ENCODE measurements at places on chromosomes 11 and 22.

DNA sequence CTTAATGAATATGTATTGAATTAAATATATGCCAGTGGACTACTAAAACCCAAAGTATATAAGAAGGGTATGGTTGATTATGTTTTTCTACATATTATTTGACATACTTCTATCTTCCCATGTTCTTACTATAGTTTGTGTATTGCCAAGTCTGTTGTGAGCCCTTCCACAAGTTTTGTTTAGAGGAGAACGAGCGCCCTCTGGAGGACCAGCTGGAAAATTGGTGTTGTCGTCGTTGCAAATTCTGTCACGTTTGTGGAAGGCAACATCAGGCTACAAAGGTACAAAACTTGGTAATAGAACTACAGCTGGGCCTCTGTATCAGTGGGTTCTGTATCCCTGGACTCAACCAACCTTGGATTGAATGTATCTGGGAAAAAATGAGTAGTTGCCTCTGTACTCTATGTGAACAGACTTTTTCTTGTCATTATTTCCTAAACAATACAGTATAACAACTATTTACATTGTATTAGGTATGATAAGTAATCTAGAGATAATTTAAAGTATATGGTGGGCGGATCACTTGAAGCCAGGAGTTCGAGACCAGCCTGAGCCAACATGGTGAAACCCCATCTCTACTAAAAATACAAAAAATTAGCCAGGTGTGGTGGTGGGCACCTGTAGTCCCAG, 38.7 kb upstream of the TTC36 start:
- no peak overlapping the region for H3K4me3 ChIP-seq
- peaks cover 66% of the 10 kb centered on the region for H3K36me3 ChIP-seq
- DNase-seq, result peak; percentile 84
- H3K27me3 ChIP-seq, result no peaks in the 10 kb centered on the region
- H3K27ac ChIP-seq, result no peak overlapping the region

GRCh38 chr22:38135133-38135706, 24.7 kb upstream of the BAIAP2L2 start:
- no peaks in the 10 kb centered on the region for H3K27me3 ChIP-seq
- peaks cover 32% of the 10 kb centered on the region for H3K36me3 ChIP-seq
- no peak for DNase-seq
- H3K27ac ChIP-seq, result no peak overlapping the region
- H3K4me3 ChIP-seq, result no peak overlapping the region

- H3K27ac ChIP-seq, result no peak overlapping the region
- no peaks in the 10 kb centered on the region for H3K27me3 ChIP-seq
- H3K36me3 ChIP-seq, result no peaks in the 10 kb centered on the region
These were observed 440.4 kb downstream of the BUD13 start for GRCh38 chr11:116332391-116332790.

DNA sequence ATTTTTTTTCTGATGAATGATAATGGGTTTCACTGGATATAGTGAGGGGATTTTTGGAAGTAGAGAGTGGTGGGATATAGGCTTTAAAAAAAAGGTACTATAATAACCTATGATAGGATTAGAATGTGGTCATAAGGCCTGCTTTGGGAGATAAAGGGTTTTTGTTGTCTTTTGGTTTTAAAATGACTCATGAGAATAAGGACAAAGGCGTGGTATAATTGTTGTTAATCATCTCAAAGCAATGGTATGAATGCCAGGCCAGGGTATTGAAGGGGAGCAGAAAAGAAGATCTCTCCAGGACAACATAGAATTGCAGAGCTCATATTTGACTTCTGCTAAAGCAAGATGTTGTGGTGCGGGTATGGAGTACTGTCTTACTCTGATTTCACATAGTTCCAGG, 579.4 kb downstream of the JRKL start:
- no peaks in the 10 kb centered on the region for H3K4me1 ChIP-seq
- H3K36me3 ChIP-seq, result no peaks in the 10 kb centered on the region
- no peak overlapping the region for H3K4me3 ChIP-seq
- H3K27ac ChIP-seq, result no peak overlapping the region
- no peaks in the 10 kb centered on the region for H3K27me3 ChIP-seq

DNA sequence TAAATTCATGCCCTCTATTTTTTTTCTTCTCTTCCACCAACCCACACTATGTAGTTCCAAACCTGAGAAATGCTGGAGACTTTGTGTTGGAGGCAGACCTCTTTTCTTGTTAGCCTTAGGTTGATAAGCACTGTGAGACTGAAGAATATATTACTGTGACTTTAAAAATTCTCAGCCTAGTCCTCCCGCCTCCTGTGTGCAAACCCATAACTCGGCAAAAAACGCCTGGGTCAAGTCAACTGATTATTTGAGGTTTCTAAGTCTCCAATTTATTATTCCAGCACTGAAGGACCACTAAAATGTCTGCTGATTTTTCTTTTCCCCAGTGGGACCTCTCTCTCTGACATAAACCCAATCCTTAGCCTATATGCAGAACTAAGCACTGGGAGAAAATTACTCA, 1946.0 kb upstream of the RAG2 start:
- H3K27ac ChIP-seq, result no peak overlapping the region
- H3K4me1 ChIP-seq, result no peaks in the 10 kb centered on the region
- H3K36me3 ChIP-seq, result no peaks in the 10 kb centered on the region
- no peak overlapping the region for H3K4me3 ChIP-seq
- no peak for DNase-seq

- H3K4me1 ChIP-seq, result peaks cover 75% of the 10 kb centered on the region
- no peaks in the 10 kb centered on the region for H3K36me3 ChIP-seq
- no peaks in the 10 kb centered on the region for H3K27me3 ChIP-seq
- DNase-seq, result no peak
- H3K4me3 ChIP-seq, result no peak overlapping the region
These were observed 54.1 kb downstream of the MCAM start for GRCh38 chr11:119262668-119263351.

- DNase-seq, result no peak
- H3K4me1 ChIP-seq, result peaks cover 8% of the 10 kb centered on the region
- H3K4me3 ChIP-seq, result no peak within 1 kb of the TSS
- no peak within 1 kb of the TSS for H3K27ac ChIP-seq
- H3K27me3 ChIP-seq, result no peaks in the 10 kb centered on the region
These were observed at the start of gene TIMP3 for GRCh38 chr22:32801537-32802236. Gene TIMP3 (plus strand): TSS chr22:32801705. CDS start chr22:32802002, 297 bp downstream.

DNA sequence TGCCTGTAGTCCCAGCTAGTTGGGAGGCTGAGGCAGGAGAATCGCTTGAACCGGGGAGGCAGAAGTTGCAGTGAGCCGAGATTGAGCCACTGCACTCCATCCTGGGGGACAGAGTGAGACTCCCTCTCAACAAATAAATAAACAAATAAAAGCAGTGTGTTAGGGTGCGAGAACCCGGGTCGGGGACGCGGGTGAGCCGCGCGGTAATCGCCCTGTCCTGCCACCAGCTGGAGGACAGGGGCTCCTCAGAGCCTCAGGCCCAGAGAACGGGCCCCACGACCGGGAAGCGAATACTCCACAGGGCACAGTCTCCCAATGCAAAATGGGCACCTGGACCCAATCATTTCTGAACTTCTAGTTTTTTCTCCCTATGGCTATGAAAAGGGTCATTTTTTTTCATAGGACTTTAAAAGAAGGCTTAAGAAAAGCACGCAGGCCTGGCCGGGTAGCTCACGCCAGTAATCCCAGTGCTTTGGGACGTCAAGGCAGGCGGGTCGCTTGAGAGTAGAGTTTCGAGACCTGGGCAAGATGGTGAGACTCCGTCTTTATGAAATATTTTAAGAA, 744 bp upstream of the MCM5 start:
- H3K4me1 ChIP-seq, result peaks cover 64% of the 10 kb centered on the region
- DNase-seq, result no peak
- no peaks in the 10 kb centered on the region for H3K27me3 ChIP-seq
- peak overlapping the region; percentile 92 for H3K27ac ChIP-seq
- H3K4me3 ChIP-seq, result peak overlapping the region; percentile 100

- no peak overlapping the region for H3K27ac ChIP-seq
- H3K27me3 ChIP-seq, result no peaks in the 10 kb centered on the region
- no peaks in the 10 kb centered on the region for H3K4me1 ChIP-seq
- no peaks in the 10 kb centered on the region for H3K36me3 ChIP-seq
These were observed 84.7 kb downstream of the MSANTD4 start for GRCh38 chr11:105937331-105937730.

- H3K4me1 ChIP-seq, result peaks cover 14% of the 10 kb centered on the region
- no peak for DNase-seq
- no peaks in the 10 kb centered on the region for H3K36me3 ChIP-seq
- H3K27ac ChIP-seq, result no peak overlapping the region
- no peaks in the 10 kb centered on the region for H3K27me3 ChIP-seq
These were observed 7.1 kb downstream of the SSH3 start for GRCh38 chr11:67310246-67311050.

- DNase-seq, result no peak
- H3K4me1 ChIP-seq, result no peaks in the 10 kb centered on the region
- no peak overlapping the region for H3K27ac ChIP-seq
These were observed 84.6 kb downstream of the C22orf31 start for GRCh38 chr22:28977060-28977459.

DNA sequence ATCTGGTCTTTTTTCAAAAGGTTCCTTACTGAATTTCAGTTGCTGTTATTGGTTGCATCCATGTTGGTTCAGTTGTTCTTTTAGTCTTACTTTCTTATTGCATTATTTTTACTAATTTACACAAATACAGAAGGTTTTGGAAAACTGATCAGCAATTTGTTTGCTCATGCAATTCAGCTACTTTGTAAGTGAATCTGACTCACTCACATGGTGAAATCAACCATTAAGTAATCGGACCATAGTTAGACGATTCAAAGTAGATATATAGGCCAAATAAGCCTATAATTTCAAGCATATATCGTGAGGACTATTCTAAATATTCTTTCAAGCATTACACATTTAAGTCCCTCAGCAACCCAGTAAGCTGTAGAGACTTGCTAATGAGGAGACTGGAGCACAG, 41.7 kb downstream of the CCDC83 start:
- DNase-seq, result no peak
- H3K4me1 ChIP-seq, result no peaks in the 10 kb centered on the region
- no peak overlapping the region for H3K4me3 ChIP-seq

All from B cell (primary cell).